Body of pancreas (tissue), 4 donors: ENCODE measurements at places on chromosomes 4 and X.
A peak's percentile ranks its signal among the peaks of the same experiment; 100 is the strongest.

- no peak overlapping the region for H3K27ac ChIP-seq
- no peaks in the 10 kb centered on the region for H3K36me3 ChIP-seq
- no peak overlapping the region for H3K4me3 ChIP-seq
Observed at GRCh38 chrX:19682712-19683331, 167.5 kb upstream of the MAP3K15 start.

DNA sequence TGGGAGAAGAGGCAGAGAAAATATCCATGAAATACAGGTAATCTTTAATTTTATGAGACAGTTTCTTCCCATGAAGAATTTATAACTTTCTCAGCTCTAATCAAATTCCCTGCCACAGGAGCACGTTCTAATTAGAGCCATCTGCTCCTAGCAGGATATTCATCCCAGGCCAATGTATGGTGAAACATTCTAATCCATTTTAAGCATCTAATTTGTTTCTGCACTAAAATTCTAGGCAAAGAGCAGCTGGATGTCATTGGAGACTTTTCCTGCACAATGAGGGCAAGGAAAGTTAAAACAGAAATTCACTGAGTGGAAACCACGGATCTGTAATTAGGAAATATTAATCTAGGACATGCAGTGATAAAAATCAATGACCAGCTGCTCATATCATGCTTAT is 107.7 kb upstream of the ZFP42 start:
- no peaks in the 10 kb centered on the region for H3K36me3 ChIP-seq
- H3K4me3 ChIP-seq, result no peak overlapping the region
- H3K27me3 ChIP-seq, result no peaks in the 10 kb centered on the region
- no peak for DNase-seq
- no peak overlapping the region for H3K27ac ChIP-seq
- no peaks in the 10 kb centered on the region for H3K4me1 ChIP-seq

DNA sequence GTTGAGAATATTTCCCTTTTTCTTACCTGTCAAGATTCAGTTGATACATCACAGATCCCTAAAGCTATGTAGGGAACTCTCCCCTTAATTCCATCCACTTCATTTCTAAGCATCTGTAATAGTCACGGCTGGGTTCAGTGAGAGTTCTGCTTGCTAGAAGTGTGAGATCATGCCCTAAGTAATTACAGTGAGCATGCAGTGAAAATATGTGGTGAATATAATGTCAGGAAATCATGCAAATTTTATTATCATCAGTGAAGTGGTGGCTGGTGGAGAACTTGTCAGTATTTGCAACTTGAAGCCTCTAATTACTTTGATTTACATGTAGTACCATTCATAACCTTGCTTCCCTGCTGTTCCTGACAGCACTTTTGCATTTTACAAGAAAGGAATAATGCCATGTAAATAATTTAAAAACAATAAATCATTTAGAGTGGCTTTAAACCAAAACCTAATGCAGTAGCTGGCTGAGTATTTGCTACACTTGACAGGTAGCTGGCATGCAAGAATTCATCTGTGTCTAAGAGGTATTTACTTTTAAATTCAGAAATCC is 28.3 kb upstream of the CFAP299 start:
- no peak for DNase-seq
- no peaks in the 10 kb centered on the region for H3K4me1 ChIP-seq
- no peaks in the 10 kb centered on the region for H3K36me3 ChIP-seq

DNA sequence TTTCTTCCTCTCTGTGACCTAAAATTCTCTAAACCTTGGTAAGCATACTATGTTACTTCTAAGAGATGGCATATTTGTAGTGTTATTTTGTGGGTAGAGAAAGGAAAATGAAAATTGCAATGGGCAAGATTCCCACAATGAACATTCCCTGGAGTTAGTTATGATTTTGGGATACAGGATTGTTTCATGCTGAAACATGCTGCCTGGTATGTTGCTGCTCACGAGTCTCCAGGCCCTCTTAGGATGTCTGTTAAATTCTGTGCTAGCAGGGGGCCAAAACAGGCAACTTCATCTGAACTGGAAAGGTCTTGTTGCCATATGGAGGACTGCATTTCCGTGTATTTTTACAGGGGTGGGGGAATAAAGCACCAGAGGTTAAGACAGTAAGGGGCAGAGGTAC is 18.9 kb upstream of the MSMO1 start:
- no peaks in the 10 kb centered on the region for H3K27me3 ChIP-seq
- no peak overlapping the region for H3K4me3 ChIP-seq
- H3K36me3 ChIP-seq, result no peaks in the 10 kb centered on the region
- no peak for DNase-seq
- no peak overlapping the region for H3K27ac ChIP-seq
- H3K4me1 ChIP-seq, result no peaks in the 10 kb centered on the region

DNA sequence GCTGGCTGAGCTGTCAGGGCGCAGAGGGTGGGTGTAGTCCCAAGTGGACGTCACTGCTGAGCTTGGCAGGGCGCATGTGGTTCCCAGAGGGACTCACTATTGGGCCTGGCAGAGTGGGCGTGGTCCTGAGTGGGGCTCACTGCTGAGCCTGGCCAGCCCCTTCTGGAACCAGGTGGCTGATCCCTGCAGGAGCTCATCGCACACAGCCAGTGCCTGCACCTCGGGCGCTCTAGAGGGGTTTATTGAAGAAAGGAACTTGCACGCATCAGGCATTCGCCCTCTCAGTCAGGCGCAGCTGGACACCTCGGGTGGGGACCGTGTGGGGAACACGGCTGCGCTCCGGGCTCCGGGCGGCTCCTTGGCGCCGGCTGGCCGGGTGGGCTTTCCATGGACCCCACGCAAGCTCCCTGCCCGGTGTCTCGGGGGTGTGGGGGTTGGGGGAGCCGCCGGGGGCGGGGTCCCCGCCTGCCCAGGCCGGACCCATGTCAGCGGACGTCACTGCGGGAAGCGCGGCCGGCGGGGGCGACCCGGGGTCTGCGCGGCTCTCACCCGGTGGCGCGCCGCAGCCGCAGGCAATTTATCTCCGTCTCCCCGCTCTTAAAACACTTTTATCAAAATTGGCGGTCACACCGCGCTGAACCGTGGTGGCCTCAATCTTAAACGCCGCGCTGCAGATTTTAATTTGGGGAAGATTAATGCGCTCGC is 65.4 kb upstream of the NKX1-1 start:
- DNase-seq, result peak; percentile 6
- H3K27me3 ChIP-seq, result peaks cover 10% of the 10 kb centered on the region
- H3K4me1 ChIP-seq, result peaks cover 8% of the 10 kb centered on the region
- no peak overlapping the region for H3K27ac ChIP-seq

- no peaks in the 10 kb centered on the region for H3K4me1 ChIP-seq
- no peak overlapping the region for H3K27ac ChIP-seq
- DNase-seq, result no peak
- H3K36me3 ChIP-seq, result no peaks in the 10 kb centered on the region
- H3K27me3 ChIP-seq, result no peaks in the 10 kb centered on the region
Observed at GRCh38 chr4:167222099-167222498, 12.2 kb downstream of the SPOCK3 start.
